ENCODE measurements at places on chromosomes 5 and 9.

- peak; percentile 35 for DNase-seq
Observed at GRCh38 chr5:109907731-109908130, 218.0 kb downstream of the MAN2A1 start.

GRCh38 chr5:172429201-172429940, 25.0 kb downstream of the SH3PXD2B start:
- no peak for DNase-seq

DNA sequence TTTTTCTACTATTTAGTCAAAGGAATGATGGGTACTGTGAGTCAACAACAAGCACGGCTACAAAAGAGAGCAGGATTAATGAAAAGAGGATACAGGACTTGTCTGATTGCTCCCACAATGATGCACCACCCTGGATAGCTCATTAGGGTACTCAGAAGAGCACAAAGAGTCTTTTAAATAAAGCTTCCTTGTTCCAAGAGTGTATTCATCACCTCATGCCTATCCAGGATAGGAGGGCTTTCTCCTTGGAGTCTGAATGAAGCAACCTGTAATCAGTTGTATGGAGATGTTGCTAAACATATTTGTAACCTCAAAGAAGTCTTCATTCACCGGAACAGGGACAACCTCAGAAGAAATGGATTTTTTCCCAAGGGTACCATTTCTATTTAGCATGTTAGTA, 219.5 kb upstream of the TMEM161B start:
- DNase-seq = no peak

DNA sequence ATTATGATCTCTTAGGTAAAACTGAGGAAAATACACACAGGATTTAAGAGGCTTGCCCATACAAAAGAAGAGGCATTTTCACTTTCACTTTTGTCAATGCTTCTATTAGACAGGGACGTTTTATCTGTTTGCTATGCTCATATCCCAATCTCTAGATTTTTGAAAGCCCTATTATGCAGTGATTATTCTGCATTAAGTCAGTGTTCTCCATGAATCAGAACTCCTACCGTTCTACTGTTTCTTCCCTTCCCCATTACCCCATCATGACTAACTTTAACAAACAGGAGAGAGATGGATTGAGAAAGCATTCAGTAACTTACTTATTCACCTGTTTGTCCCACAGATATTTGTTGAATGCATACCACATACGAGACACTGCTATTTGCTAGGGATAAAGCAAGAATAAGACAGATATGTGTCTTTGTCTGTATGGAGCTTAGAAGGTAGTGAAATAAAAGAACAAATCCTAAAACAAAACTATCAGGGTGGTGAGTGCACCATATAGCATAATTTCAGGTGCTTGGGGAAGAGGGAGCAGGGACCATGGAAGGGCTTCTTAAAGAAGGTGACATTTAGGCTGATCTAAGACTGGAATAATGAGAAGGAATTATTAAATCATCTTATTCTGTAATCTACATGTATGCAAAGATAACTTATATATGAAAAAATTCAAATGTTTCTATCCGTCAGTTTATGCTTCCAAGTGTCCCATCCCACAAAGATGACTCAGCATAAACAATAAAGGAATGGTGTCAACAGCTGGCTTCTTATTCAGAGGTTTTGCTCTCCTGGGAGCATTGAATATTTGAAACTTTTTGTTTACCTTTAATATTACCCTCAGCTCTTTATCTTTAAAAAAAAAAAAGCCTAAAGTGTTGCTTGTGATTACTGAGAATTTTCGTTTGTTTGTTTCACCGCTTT, 328.1 kb downstream of the HINT1 start:
- DNase-seq = no peak

- DNase-seq = no peak
Observed at GRCh38 chr5:171852255-171852681, 66.7 kb downstream of the SMIM23 start.

GRCh38 chr9:18526685-18527084, 52.7 kb downstream of the ADAMTSL1 start:
- DNase-seq = peak; percentile 89

DNA sequence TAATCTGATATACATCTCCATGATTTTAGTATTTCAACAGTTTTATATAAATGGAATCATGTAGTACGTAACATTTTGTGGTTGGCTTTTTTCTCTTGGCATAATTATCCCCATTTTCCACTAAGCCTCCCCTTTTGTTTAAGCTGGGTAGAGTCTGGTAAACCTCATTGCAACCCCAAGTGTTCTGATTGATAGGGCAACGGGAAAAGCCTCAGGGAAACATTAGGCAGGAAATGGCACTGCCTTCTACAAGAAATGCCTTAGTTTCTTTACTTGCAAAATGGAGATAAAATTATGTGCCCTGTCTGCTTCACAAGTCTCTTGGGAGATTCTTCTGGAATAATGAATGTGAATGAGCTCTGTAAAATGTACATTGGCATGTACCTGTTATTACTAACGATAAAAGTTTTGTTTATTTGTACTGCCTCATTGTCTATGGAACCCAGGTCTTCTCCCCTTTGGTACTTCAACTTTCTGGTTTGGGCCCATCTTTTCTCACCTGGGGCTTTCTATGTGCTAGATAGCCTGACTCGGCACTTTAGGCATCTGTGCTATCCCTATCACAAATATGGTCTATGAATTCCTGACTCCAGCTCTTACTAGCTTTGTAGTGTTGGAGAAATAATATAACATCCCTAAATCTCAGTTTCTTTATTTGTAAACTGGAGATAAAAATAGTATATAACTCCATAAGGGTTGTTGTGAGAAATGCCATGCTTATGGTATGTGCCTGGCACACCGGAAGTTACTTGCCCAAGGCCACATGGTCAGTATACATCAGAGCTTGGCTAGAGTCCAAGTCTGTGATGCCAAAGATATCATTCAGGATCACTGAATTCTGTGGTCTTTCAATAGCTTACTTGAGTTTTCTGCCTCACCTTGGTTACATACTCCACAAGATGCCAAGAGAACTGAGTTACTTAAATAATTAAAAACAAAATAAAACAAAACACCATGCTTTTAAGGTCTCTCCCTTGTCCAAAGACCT, 48.2 kb upstream of the ZNF169 start:
- DNase-seq = peak; percentile 23
